Stimulated activated CD4-positive, alpha-beta T cell treated with anti-CD3 and anti-CD28 coated beads, Interleukin-1b, Interleukin-23, amount 100 ng/mL, for 1 hour (primary cell): ENCODE measurements at places on chromosomes 16 and 17.

GRCh38 chr16:55993088-55993487 lies 117.9 kb upstream of the CES5A start:
- no peak for DNase-seq

- no peak for DNase-seq
Measured at GRCh38 chr17:10652984-10653659, 4.0 kb downstream of the MYH3 start.

DNA sequence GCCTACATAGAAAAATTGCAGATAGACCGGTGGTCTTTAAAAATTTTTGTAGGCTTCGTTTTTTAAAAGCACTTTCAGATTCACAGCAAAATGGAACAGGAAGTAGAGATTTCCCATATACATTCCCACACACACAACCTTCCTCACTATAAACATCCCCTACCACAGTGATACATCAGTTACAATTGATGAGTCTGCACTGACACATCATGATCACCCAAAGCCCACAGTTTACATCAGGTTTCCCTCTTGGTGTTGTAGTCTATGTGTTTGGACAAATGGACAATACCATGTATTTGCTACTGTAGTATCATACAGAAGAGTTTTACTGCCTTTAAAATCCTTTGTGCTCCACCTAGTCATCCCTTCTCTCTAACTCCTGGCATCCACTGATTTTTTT lies 113.9 kb upstream of the ADAMTS18 start:
- no peak for DNase-seq

DNA sequence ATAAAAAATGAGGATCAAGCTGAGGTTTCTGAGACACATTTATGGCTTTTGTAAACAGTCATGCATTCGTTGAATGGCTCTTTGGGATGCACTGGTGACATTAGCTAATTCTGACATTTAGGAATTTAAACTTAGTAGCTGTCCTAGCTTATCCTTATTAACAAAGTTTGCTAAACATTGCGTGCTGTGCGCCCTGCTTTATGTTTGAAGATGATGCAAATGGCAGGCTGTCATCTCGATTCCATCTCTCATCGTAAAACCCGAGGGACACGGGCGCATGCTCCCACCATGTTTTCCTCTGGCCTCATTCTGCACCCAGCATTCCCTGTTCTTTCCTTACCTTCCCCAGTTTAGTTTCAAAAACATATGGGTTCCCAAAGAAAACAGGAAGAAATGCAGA lies 53.8 kb upstream of the ARHGAP44 start:
- no peak for DNase-seq

DNA sequence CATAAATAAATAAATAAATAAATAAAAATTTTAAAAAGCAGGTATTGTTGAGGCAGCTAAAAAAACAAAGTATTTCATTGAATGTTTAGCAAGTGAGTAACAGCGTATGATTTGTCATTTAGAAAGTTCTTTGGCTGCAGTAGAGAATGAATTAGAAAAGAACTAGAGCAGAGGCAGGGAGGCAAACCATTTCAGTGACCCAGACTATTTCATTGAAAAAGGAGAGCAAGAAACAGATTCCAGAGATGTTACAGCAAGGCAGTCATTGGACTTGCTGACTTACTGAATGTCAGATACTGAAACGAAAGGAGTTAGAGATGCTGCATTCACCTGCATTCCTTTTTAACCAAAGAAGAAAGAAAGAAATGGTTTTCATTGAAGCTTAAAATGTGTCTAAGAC lies 105.5 kb upstream of the HLF start:
- no peak for DNase-seq

DNA sequence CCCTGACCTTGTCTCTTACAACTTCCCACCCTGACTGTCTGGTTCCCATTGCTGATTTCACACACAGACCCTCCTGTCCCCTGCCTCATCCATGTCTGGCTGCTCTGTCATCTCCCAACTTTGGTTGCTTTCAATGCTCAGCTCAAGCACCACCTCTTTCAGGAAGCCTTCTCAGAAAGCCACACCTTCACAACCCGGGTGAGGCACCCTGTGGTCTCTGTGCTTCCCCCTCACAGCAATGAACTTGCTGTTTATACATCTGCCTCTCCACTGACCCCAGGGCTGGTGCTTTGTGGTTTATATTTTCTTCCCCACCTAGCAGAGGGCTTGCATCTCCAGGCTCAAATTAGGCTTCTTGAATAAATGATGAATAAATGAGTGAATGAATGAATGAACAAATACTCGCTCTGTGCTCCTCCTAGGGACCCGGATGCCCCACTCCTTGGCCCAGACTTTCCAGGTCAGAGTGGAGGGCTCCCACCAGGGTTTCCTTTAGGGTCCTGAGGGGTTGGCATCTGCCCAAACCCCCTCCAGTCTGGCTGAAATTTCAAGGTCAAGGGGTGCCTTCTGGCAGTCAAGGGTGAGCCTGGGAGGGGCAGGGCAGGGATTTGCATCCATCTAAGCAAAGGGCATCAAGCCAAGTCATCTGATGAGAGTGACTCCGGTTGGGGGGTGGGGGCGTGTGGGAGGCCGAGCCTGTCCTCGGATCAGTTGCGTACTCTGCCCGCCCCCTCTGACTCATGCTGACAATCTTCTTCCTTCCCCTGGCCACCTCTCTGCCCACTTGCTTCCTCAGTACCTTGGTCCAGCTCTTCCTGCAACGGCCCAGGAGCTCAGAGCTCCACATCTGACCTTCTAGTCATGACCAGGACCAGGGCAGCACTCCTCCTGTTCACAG lies at the start of gene ITGAX:
Gene ITGAX, plus strand, starts transcription at position 783 of the 898 bp plus-strand sequence. Its CDS starts 79 bp downstream, at position 862.
- DNase-seq, result no peak

DNA sequence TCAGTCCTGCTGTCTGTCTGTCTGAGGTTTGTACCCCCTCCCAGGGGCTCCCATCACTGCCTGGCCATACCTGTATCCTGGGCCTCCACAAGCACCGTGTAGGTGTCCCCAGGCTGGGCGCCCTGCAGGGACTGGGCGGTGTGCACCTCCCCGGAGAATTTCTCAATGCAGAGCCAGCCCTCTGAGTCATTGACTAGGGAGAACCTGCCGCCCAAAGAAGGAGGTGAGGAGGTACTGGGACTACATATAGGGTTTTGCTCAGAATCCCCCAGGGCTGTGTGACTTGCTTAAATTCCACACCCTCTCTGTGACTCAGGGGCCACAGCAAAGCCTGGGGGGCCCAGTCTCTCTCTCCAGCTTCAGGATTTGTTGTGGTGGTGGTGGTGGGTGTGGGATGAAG lies 7.6 kb downstream of the CDH16 start:
- DNase-seq, result no peak

GRCh38 chr16:12099451-12100123 lies 123.1 kb downstream of the SNX29 start:
- DNase-seq, result no peak
